NCI-H1436 (cell line): ENCODE measurements at places on chromosomes 7 and 10.

DNA sequence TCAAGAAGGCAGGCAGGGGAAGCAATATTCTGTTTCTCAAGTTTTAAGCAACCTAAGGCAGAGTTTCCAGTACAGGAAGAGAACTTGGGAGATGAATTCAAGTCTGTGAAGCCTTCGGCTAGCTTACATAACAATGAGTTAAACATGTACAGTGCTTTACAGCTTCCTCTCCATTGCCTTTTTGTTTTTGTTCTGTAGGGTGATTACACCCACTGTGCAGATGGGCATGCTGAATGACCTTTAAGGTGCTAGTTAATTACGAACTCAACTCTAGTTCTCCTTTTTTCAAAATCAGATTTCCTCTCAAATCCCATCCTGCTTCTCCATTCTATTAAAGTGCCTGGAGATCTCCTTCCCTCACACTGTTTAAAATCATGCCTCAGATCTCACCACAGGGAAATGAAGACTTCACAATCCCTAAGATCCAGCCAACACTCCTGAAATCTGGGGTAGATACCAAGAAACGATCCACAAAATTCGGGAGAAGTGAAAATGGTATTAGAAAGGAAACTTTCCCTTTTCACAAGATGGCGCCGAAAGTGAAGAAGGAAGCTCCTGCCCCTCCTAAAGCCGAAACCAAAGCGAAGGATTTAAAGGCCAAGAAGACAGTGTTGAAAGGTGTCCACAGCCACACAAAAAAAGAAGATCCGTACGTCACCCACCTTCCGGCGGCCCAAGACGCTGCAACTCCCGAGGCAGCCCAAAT is 16.8 kb upstream of the MSMB start:
- DNase-seq, result no peak

DNA sequence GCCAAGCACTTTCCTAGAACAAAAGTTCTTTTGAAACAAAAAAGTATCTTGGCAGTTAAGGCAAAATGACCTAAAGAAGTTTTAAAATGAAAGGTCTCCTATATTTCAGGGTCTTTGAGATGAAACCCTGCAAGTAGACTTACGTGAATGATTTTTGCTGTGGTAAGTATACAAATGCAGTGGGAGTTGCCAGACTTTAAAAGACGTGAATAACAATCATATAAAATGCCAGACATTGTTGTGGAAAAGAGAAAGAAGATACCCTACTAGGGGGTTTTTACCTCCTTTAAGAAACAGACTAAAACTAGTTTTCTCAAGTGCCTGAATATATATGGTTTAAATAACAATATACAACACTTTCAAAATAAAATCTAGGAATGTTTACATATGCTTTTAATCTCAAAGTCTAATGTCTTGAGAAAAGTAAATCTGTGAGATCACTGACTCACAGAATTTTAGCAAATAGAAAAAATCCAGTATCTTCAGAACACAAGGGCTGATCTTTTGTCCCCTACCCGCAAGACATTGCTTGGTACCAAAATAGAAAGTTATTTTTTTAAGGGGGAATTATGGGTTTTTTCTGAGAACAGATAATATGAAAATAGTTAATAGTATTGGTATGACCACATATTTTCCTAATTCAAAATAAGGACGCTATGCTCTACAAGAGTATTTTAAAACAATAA is 29.5 kb downstream of the LRRC17 start:
- DNase-seq, result no peak

DNA sequence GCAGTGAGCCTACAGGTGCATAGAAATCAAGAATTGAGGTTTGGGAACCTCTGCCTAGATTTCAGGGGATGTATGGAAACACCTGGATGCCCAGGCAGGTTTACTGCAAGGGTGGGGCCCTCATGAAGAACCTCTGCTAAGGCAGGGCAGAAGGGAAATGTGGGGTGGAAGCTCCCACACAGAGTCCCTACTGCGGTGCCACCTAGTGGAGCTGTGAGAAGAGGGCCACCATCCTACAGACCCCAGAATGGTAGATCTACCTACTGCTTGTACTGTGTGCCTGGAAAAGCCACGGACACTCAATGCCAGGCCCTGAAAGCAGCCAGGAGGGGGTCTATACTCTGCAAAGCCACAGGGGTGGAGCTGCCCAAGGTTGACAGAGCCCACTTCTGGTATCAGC is 533.5 kb downstream of the GPAM start:
- DNase-seq, result no peak

GRCh38 chr10:18340496-18341051 is 200.3 kb downstream of the CACNB2 start:
- no peak for DNase-seq

DNA sequence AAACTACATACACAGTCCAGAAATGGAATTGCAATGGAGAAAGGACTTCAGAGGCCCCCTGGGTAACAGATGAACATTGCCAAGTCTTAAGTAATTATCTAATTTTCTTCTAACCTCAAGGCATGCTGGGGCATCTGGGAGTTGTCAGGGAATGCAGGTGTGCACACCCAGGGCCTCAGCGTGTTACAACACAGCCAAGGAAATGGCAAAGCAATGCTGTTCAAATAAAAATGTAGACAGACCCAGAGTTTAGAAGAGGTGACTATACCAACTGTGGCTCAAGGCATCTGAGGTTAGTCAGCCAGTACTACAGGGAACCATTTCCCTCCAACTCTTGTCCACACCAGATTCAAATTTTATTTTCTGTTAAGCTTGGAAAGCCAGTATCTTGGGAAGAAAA is 73.6 kb downstream of the CCDC3 start:
- DNase-seq, result no peak

GRCh38 chr10:16828114-16828568 is 10.9 kb upstream of the RSU1 start:
- DNase-seq, result peak; percentile 67

DNA sequence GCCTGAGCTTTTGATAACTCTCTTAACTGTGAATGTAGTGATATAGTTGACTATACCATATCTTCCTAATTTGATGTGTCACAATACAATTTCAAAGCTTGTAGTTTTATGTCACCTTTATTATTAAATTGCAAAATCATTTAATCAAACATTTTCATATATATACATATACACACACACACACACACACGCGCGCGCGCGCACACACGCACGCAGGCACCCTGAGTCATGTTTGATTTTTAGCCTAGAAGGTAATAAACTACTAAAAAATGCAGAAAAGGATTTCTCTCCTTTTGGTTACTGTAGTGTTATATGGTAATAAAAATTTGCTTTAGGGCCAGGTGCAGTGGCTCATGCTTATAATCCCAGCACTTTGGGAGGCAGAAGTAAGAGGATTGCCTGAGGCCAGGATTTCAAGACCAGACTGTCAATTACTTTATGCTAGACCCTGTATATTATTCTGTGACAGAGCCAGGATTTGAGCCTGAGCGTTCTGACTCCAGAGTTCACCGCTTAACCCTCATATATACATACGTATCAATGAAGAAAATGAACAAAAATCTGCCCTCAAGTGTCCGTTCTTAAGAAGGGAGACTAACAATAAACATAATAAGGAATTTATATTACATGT is 89.6 kb downstream of the PODXL start:
- DNase-seq, result no peak

- no peak for DNase-seq
Measured at GRCh38 chr7:86339051-86339450, 304.7 kb upstream of the GRM3 start.

DNA sequence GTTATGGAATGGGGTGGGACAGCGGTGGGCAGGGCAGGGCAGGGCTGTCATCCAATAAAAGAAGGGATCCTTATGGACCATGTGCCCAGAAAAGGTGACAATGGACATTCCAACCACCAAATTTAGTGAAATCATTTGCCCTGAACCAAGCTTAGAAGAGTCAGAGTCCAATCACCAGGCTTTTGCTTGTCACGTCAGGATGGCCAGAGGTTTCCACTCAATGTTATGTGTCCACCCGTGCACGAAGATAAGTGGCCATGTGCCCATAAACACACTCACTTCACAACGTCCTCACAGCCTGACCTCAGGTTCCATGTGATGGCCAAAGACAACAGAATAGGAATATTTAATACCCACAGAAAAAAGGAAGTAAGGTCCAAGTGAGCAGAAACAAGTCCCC is 36.6 kb upstream of the PLPP4 start:
- DNase-seq, result no peak

DNA sequence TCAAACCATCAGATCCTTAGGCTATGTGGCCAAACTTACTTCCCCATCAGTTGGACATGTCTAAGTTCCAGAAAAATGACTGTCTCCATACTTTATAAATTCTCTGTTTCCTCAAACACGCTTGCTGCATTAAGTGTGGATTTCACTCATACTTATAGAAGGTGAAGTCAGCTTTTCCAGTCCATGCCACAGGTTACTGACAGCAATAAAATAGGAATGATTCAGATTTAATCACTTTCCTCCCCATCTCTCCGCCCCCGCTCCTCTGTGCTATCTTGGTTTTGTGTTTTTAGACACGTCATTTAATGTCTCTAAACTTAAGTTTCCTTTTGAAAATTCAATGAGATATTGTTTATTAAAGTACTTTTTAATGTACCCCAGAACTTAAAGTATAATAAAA is 1098.0 kb upstream of the C7orf33 start:
- DNase-seq, result no peak

- DNase-seq, result peak; percentile 11
Measured at GRCh38 chr10:69901628-69902505, 100.2 kb downstream of the COL13A1 start.

GRCh38 chr10:78254013-78254412 is 220.3 kb downstream of the RPS24 start:
- no peak for DNase-seq

- no peak for DNase-seq
Measured at GRCh38 chr10:96910488-96911395, 78.6 kb downstream of the LCOR start.

DNA sequence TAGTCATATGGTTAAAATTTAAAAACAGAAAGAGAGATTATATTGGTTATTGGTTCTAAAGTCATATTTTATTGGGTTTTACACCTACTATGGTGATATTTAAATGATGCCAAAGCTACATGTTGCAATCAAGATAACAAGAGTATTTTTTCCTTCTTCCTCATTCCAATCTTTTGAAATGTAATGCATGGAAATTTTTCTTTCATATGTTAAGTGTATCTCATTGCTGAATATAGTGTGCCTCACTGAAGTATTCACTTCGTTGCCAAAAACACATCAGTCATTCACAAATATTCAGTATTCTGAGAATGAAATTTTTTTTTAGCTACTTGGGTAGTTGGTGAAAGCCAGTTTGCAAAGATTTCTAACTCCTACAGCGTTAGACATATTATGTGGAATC is 19.5 kb downstream of the HDAC9 start:
- DNase-seq, result no peak

DNA sequence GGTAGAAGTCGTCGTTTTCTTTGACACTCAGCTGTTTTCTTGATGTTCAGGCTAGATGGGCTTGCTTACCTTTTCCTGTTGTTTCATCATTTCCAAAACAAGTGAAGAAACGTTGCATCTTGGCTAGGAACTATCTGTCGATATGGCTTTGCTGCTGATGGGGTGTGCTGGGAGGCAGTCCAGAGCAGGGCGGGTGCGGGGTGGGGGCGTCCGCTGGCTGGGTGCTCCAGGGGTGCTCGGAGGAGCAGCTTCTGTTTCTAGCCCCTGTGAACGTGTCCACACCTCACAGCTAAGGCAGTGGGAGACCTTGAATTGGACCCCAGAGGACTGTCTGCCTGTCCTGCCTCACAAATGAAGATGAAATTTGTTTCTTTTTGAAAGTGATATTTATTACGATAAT is 7.6 kb upstream of the SUN1 start:
- DNase-seq, result no peak

GRCh38 chr7:92446869-92447344 is 375 bp upstream of the GATAD1 start:
- no peak for DNase-seq

DNA sequence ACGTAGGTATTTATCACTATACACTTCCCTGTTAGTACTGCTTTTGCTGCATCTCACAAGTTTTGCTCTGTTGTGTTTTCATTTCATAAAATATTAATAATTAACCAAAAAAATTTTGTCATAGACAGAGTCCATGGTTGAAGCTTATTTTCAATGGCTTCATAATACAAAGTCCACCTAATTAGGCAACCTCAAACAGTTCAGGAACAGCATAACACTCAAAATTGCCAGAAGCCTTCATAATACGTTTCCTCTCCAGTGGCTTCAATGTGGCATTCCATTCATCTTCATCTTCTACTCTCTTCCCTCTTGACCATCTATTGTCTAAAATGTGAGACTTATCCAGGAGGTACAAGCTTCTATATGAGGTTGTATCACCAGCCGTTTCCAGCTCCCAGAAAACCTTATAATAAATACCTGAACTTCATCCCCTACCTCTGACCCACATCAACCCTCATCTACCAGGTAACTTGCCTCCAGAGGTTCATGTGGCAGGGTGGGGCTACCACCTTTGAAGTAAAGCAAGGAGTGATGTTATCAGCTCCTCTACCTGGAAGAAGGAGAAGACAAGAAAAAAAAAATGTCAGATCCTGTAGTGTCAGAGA is 337.3 kb downstream of the MALRD1 start:
- DNase-seq, result no peak

DNA sequence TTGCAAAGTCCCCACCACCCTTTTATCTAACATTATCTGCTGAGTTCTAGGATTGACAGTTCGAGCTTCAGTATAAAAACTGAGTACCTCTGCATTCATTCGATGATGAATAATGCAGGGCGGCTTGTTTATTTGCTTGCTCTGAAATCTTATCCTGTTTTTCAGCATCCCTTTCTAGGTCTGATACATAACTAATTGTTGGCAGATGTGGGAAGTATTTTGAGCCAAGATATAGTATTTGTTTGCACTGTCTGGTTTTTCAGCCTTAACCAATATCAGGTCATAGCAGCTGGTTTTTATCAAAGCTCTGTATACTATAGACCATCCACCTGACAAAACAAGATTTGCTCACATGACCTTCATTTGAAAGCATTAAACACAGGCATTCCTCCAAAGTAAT is 161.4 kb downstream of the TFEC start:
- no peak for DNase-seq

- DNase-seq, result no peak
Measured at GRCh38 chr10:13115832-13116803, 16.2 kb downstream of the OPTN start.
